Activated naive CD4-positive, alpha-beta T cell treated with anti-CD3 and anti-CD28 coated beads, Interleukin-2, amount 10 ng/mL, durations not matched to agents 7 days and 5 days (primary cell): ENCODE measurements at places on chromosomes 4 and X.

- DNase-seq: no peak
Observed at GRCh38 chr4:145319751-145320150, 139.4 kb upstream of the OTUD4 start.

GRCh38 chrX:120794525-120794975 lies 81.1 kb downstream of the CT47B1 start:
- DNase-seq: no peak

DNA sequence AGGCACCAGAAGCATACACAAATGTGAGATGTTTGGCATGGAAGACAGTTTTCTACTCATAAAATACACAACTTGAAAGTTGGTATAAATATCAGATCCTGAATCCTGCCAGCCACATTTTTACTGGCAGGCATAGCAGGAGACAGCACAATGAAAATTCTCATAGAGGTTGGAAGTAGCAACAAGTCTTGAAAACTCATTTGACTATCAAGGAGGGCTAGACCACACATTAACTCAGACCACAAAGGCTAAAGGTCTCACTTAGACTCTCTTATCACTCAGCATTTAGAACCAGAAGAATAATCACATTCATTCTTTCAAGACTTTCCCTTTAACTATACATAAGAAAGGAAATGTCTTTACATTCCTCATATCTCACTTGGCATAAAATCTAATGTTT lies 56.5 kb downstream of the SORBS2 start:
- DNase-seq: no peak

- DNase-seq: no peak
Observed at GRCh38 chr4:83224502-83225197, 59.9 kb downstream of the COQ2 start.

DNA sequence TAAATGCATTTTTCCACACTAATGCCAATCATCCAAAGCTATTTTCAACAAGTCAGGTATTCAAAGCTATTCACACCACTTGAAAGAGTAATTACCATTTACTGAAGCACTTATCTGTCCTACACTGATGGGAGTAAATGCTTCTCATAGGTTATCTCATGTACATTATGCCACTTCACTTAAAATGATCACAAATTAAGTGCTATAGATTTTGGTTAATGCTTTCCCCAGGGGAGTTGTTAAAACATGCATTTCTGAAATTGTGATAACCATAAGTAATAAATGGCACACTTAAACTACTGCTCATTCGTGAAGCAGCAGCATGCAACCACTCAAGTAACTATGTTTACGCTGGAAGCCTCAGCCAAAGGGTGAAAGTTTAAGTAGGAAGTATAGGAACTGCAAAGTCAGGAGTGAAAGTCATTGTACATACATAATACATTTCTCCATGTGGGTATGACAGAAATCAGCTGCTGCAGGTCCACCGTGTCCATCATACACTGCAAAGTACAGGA lies 6.6 kb downstream of the PPM1K start:
- DNase-seq: no peak

- no peak for DNase-seq
Observed at GRCh38 chr4:165111906-165112367, 723 bp downstream of the TMEM192 start.

DNA sequence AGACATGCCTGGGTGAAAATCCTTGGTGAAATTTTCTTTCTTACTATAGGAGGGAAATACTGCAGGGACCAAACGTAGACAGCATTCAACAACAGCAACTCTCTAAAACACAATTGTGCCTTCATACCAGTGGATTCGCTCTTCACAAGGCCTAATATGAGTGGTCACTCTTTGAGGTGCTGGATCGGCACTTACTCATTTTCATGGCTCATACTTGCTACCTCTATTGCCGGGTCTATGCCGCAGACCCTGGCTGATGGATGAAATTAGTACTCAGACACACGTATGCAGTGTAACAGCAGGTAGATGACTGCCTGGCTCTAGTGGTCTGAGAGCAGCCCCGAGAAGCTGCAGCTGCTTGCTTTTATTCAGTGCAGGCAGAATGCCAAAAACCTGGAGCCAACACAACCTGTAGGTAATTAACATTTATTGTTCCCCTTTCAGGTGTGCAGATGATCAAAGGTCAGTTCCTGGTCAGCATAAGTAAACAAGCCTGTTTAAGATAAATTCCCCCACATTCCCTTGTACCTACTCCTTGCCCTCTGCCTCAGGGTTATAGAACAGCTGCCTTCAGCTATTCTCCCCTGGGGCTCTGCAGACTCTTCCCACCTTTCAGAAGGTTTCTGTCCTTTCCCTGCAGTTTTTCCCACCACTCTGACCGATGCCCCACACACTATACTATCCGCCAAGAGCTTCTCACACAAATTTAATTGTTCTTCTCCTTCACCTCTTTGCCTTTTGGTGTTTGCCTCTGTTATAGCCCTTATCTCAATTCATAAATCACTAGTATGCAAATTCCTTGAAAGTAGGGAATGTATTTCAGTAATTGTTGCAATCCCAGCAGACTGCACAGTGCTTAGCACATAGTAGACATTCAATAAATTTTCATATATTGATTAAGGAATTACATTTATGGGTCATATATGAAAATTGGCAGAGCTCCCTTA lies 210.0 kb downstream of the SPANXN3 start:
- DNase-seq: no peak

- no peak for DNase-seq
Observed at GRCh38 chr4:168751263-168752225, 254.7 kb downstream of the PALLD start.

GRCh38 chr4:173930329-173930967 lies 353.0 kb downstream of the FBXO8 start:
- DNase-seq: no peak

DNA sequence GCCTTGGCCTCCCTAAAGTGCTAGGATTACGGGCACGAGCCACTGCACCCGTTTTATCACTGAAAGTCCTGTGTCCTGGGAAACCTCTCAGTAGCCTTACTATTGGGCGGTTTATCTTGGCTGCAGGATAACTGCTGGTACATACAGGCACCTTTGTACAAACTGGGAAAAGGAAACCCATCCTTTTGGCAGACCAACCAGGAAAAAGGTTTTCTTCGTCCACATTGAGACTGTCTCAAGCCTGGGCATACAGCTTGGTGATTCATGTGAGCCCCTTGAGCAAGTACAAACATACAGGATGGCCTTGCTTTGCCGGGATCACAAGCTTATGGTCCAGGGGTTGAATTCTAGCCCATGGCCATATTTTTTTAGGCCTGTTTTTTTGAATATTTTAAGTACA lies 32.8 kb downstream of the RWDD4 start:
- DNase-seq: no peak

DNA sequence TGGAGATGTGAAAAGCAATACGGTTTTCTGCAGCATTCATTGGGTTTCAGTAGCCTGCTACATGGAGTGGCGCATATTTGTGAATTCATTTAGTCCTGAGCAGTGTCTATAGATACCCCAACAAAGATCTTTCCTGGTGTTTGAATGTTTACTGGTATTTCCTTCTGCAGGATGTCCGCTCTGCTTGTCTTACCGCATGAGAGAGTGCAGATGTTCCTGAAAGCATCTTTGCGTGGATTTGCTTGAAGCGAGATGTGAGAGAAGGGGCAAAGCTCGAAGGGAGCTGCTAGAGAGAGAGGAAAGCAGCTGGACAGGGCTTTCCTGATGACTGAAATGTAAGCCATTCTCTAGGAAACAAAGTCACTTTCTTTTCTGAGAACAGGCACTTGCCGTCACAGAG lies 40.9 kb upstream of the GYPA start:
- DNase-seq: no peak

DNA sequence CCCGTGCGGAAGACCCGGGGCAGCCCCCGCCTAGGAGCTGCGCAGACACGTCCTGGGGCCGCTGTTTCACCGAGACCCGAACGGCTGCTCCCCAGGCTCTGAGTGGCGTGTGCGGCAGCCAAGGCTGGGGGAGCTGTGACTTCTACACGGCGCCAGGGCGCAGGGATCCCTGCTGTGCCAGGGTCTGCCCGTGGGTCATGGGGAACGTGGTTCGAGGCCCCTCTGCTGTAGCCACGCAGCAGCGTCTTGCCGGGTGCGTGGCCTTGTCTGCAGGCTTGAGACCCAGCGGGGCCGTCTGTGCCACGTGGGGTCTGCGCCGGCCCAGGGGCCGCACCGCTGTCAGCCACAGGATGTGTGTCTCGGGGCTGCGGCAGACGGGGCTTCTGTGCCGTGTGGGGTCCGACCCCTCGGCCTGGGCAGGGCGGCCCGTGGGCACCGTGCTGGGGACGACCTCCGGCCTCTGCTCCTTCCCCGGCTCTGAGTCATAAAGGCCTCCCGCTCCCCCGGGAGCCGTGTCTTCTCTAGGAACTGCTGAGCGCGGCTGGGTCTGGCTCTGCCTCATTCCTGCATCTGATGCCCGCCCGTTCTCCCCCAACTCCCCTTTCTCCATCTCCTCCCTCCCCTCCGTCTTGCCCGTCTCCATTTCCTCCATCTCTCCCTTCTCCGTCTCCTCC lies 12.7 kb upstream of the GTPBP6 start:
- no peak for DNase-seq

GRCh38 chr4:150038335-150039076 lies 39.7 kb upstream of the DCLK2 start:
- no peak for DNase-seq
